ENCODE measurements at places on chromosomes 2 and 18.

DNA sequence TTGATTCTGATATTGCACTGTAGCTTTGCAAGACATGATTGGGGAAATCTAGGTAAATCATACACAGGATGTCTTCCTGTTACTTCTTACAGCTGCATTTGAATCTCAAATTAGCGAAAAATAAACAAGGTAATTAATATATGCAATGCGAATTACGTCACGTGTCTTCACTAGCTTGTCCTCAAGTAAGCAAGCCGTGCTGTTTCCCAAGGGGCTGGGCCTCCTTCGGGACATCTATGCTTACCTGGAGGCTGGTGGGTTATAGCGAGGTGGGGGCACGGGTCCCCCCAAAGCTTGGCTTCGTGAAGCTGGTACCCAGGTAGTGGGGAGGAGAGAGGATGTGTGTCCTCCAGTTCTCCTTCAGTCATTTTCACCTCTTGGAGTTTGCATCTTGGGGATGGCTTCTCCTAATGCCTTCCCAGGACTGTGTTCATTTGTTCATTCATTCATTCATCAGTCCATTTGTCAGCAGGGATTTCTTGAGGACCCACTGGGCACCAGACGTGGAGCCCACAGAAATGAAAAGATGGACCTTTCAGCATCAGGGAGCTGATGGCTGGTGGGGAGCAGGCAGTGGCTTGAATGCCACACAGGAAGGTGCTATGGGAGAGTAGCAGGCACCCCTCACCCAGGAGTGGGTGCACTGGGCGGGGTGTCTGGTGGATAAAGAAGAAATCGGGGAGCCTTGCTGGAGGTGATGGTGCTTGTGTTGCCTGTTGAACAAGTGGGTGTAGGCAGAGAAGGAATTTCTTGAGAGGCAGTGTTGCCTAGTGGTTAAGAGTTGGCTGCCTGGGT lies 155.1 kb downstream of the GLI2 start:
- no peak for DNase-seq

DNA sequence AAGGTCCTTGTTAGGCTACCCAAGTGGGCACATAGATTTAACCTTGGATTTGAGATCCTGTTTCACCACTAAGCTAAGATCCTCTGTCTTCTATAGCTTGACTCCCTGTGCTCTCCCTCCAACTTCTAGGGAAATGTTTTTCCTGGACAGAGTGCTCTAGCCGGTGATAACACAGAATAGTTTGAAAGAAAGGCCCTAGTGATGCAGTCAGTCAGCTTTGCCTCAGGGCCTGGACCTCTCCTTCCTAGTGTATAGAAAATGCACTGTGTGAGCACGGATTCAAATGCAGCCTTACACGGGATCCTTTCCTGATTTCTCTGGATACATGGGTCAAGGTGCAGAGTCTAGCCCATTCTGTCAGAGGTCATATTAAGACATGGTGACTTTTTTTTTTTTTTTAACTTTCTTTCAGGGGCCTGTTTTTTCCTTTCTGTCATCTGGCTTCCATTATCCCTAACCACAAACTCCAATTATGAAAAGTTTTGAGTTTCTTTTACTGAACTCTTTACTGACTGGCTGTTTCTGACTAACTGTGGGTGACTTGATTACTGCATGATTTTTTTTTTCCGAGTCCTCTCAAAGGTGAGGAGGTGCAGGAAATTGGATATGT lies 122.6 kb downstream of the LRP1B start:
- no peak for DNase-seq

DNA sequence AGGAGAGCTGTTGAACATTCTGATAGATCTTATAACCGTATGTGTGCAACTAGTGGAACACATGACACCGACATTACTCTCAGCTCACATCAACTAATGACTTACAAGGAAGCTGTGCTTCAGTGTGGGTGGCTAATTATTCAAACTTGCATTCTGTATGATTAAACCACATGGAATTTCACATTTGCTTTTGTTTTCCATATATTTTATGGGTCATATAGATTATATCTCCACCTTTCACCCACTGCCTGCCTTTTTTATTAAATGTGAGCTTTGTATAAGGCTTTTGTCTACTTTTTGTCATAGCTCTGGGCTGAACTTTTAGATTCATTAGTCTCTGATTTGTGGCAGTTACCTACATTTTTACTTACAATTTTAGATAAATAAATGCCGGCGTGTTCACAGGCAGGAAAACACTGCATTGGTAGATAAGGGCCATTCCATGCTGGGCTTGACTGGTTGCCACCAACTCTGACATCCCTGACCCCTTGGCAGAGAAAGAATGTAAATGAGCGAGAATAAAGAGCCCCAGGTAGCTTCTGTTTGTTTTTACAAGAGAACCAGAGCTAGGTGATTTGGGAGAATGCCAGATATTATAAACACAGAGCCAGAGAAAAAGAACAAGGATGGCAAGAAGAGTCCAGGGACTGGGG lies 35.7 kb downstream of the LYPD6 start:
- DNase-seq, result no peak

- DNase-seq, result no peak
Observed at GRCh38 chr2:172214252-172214651, 111.6 kb upstream of the DLX2 start.
